Pons (tissue), 1 donor: ENCODE measurements at places on chromosomes 5 and 9.

- no peak for DNase-seq
These were observed 557.9 kb upstream of the GRAMD2B start for GRCh38 chr5:125865166-125865815.

GRCh38 chr9:71910650-71911060 lies 338 bp downstream of the ABHD17B start:
- no peak for DNase-seq

DNA sequence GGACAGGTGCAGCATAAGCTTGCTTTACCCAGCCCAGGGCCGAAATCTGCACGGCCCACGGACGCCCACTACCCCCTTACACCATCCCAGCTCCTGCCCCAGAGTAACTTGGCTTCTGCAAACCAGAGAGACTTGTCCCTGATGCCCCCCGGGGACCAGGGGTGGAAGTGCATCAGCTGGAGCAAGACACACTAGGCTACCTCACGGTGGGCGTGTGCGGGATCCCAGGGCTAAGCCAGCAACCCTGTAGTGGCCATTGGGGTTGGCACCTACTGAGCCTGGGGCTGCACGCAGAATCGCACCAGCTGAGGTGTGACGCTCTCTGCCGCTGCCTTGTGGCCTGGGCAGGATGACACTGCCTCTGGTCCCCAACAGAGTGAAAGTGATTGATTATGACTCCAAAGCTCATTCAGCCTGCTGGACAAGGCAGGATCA lies 6.1 kb upstream of the ZNF79 start:
- DNase-seq: no peak

DNA sequence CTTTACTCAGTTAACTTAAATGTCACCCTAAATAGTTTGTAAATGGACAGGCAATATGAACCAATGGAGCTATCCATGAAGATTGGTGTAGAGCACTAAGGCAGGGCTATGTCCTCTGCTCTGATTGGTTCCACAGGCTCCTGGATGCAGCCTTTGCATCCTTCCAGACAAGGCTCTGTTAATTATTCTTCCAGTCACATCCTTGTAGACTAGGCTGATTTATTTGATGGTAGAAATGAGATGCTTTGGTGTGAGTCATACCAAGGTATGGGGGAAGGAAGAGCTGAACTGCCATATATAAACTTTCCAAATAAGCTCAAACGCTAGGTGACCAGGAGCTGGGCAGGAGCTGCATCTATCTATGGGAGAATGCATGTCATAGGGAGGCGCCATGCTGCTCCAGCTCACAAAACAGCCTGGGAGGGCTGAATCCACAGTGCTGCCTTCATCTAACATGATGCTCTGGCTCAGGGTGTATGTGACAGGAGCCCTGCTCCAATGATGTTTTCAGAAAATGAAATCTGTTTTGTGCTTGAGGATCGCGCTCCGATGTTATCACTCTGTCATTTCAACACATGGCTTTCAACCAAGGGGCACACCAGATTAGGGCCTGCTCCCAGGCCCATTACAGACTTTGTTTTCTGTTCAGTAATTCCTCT lies 818.0 kb upstream of the ZNF608 start:
- no peak for DNase-seq

- no peak for DNase-seq
These were observed 109.8 kb downstream of the SAXO1 start for GRCh38 chr9:18923167-18923566.

- DNase-seq: peak; percentile 46
These were observed 13.2 kb upstream of the AQP7 start for GRCh38 chr9:33415501-33416038.

DNA sequence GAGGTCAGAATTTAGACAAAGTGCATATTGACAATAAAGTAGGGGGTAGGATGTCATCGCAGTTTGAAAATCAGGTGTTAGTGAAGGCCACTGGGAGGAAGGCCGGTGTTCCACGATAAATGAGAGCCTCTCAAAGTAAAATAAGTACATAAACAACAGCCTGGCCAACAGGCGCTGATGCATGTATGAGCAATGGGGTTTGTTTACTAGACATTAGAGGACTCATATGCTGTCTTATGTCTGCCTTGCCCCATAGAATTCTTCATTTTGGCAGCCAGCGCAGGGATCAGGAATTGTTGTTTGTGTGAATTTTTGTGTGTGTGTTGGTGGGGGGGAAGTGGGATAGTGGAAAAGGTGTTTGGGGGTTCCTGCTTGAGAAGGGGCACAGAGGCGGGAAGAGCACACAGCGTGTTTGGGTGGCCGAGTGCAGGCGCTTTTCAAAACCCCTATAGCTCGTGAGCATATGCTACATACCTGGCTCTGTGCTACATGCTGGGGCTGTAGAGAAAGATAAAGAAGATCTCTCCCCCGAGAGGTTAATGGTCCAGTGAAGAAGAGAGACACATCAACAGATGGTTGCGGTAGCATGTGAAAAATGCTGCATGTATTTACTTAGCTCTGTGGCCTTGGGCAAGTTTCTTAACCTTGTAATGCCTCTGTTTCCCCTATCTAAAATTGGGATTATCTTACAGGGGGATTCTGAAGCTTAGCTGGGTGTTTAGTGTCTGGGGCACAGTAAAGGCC lies 11.5 kb downstream of the SNX30 start:
- DNase-seq: no peak

DNA sequence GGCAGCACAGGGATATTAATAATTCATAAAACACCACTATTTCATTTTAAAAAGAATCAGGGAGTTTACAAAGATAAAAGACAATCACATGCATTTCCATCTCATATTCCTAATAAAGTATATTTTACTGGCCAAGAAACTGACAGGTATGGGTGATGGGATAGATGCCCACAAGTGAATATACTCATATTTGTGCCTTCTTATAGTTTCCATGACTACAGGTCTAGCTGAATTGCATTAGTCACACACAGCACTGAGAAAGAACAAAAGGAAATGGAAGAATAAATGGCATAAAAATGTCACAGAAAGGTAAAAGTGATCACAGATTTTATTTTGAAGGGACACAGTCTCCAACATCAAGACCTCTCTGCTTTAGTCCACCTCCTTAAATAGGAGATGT lies 193.5 kb downstream of the PLK2 start:
- DNase-seq: no peak
